Cardiac atrium fibroblast (primary cell): ENCODE measurements at places on chromosomes 4 and X. TPM values are rescaled to one million over a fixed set of nuclear protein-coding genes. Genes with fewer than 3 reads are reported as not detected.

Gene ELF4
- total RNA-seq: 7.9 and 9.2 TPM in 2 replicates

Gene SERTM2
- not detected in 2 replicates for total RNA-seq

Gene BEX5
- total RNA-seq: not detected in 2 replicates

Gene CT45A1
- total RNA-seq: not detected in 2 replicates

Gene CHIC1
- 3.4 and 8.7 TPM in 2 replicates for total RNA-seq
